NCI-H1048 (cell line): ENCODE measurements at places on chromosomes 4 and X.
A peak's percentile ranks its signal among the peaks of the same experiment; 100 is the strongest.

GRCh38 chrX:8245411-8245810 is 74.3 kb upstream of the VCX2 start:
- no peak for DNase-seq

GRCh38 chr4:7501873-7502272 is 67.1 kb upstream of the PSAPL1 start:
- DNase-seq: no peak

- no peak for DNase-seq
Measured at GRCh38 chr4:25621027-25621930, 34.4 kb upstream of the SLC34A2 start.

- DNase-seq: no peak
Measured at GRCh38 chr4:97235521-97235920, 907.8 kb downstream of the STPG2 start.

DNA sequence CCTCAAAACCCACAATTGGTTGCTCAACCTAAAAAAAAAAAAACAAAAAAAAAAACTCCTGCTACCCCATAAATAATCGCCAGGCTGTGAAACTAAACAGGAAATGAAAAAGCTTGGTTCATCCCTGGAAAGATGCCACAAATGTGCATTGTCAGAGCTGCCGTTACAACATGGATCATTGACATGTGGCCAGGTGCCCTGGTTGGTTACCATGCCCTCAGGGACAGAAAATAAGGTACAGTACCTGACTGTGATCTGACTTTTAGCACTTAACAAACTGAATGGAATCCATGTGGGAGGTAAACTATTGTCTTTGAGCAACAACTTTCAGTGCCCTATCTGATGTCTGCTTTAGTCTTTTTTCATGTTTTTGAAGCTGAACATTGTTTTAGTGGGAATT is 118.0 kb upstream of the RPL34 start:
- no peak for DNase-seq

- DNase-seq: no peak
Measured at GRCh38 chr4:1344696-1345095, 2.3 kb upstream of the UVSSA start.

DNA sequence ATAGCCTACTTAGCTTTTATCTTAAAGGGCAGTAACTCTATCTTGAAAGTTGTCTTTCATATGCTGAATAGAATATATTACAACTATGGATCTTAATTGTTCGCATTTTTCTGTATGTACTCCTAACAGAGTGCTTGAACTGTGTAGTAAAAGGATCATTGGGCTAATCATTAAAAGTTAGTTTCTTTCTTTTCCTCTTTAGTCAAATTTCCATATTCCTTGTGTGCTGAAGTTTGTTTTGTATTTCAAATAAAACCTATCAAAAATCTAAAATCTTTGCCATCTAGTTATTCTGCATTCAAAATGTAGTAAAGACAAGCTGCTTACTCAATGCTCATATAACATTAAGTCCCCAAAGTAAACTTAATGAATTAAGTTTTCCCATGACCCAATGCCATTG is 182.7 kb downstream of the HTR2C start:
- DNase-seq: no peak

DNA sequence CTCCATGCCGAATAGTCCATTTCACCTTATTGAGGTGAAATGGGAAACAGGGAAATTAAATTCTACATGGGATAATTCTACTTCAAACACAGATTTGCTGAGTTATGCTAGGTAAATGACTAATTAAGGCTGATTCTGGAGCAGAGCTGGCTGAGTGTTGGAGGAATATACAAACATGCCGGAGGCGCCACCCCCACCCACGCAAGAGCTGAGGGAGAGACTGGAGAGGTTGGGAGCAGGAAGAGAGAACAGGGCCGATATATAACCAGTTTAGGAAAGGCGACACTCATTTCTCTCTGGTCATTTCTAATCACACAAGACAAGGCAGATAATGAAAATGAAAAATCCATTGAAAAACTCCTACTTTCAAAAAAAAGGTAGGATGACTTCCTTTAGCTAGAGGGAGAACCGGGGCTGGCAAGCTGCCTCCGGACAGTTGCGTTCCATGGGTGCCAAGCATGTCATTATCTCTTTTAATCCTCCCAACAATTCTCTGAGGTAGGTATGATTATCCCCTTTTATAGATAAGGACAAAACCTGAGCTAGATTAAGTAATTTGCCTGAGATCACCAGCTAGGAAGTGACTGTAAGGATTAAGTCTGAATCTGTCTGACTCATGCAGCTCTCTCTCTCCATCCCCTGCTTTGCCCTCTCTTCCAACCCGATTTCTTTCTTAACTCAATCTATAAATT is 27.6 kb upstream of the CFAP299 start:
- DNase-seq: peak; percentile 64

DNA sequence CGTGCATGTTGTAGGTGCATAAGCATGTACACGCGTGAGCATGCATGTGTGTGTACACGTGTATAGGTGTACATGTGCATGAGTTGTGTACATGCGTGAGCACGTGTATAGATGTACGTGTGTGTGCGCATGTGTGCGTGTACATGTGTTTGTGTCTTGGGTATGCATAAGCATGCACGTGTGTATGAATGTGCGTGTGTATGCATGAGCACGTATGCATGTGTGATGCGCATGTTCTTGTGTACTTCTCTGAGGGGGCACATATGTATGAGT is 9.0 kb downstream of the NAT8L start:
- no peak for DNase-seq

DNA sequence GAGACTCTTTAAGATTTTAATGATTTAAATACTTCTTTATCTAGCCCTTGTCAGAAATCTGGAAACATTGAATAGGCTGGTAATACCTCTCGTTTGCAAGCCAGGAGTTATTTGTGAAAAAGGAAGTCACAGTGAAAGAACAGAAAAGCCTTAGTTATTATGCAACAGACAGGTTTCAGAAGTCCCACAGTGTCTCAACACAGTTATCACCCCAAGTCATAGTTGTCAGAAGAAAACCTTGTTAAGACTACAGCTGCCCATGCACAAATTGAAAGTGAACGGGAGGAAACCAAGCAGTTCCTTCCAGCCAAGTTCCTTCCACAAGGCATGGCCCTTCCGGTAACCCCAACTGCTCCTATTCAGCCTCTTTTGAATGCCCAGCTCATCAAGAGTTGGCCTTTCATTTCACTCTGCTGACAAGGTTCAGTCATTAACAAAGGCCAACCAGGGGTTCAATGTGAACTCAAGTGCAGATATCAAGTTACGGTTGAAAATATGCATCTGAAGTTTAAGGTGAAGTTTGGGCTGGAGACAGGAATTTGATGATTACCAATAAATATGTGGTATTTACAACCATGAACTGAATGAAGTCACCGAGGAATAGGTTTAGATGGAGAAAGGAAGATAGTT is 15.6 kb downstream of the ALPK1 start:
- DNase-seq: no peak

DNA sequence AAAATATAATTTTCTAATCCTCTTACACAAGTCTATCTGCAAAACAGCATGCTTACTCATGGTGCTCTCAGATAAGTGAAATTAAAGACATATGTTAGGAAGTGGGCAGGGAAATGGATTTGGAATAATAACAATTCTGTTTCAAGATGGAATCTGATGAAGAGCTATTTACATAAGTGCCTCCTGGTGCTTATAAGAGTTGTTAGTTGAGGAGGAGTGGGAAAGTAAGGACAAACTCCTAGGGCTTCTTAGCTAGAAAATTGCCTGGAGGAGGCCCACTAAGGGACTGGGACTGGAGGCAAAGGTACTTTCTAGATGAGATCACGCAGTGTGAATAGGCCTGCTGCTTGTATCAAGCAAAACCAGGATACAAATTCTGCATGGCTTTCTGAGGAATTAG is 939.8 kb downstream of the GLUD2 start:
- DNase-seq: no peak
